ENCODE measurements at places on chromosomes 3 and 15.

DNA sequence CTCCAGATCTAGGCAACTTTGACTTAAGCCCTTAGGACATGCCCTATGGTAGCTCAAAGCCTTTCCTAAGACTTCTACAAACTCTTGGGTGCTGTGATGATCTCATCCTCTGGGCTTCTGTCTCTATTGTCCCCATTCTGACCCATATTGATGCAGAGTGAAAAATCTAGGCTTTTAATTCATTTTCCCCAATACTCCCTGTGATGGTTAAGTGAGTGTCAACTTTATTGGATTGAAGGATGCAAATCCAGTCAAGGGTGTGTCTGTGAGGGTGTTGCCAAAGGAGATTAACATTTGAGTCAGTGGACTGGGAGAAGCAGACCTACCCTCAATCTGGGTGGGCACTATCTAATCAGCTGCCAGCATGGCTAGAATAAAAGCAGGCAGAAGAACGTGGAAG lies 97.3 kb upstream of the NUDT16 start:
- no peak for DNase-seq

DNA sequence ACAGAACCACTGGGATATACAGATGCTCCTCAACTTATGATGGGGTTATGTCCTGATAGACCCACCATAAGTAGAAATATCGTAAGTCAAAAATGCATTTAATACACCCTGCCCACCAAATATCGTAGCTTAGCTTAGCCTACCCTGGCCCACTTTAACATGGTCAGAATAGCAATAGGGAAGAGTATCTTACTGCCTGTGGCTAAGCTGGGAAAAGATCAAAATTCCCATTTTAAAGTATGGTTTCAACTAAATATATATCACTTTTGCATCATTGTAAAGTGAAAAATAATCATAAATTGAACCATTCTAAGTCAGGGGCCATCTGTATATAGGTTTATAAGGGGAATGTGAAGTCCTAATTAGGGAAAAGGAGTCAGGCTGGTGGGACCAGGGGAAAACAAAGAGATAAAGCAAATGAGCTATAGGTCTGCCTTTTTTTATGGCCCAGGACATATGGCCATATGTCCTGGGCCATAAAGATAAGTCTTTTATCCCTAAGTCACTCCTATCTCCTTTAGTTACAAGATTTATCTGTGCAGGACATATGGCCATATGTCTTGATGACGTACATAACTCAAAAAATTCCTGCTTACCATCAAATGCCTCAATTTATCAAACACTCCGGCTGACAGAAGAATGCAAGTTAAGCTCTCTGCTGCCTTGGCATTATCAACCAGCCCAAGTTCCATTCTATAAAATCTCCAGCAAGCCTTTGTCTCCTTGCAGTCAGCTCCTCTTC lies 11.2 kb downstream of the RTP3 start:
- no peak for DNase-seq

GRCh38 chr15:68986322-68986721 lies 28.2 kb upstream of the NOX5 start:
- DNase-seq, result no peak

DNA sequence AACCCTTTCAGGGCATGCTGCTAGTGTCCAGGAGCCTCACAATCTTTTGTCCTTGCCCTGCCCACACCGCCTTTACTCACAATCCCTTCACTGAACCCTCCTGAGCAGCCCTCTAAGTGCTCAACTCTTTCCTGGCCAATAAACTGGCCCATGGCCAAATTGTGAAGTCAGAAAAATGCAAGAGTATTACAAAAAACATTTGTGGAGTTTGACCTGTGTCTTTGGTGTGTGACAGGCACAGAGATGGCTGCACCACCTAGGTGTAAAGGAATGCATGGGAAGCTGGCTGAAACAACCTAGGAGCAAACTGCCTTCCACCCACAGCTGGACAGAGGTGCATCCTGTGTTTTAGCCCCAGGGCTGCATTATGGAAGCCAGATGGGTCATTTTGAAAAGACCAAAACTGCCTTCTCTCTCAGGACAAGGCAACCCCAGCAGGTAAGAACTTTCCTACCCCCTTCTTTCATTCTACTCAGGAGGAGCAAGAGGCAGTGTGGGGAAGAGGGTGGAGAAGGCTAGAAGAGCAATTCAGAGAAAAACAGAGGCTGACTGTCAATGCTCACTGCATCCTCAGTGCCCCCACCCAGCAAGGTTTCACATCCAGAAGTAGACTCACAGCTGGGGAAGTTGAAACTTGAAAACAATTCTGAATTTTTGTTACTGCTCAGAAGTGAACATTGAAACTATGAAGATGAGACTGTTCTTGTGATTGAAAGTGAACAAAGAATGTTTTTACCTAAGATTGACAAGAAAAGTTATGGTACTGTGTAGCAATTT lies 78.6 kb downstream of the TRIM42 start:
- no peak for DNase-seq

GRCh38 chr3:29099775-29100174 lies 181.1 kb upstream of the RBMS3 start:
- no peak for DNase-seq

- DNase-seq, result no peak
These were observed 104.1 kb downstream of the PGPEP1L start for GRCh38 chr15:98903377-98904018.

GRCh38 chr3:106588739-106589138 lies 719.9 kb upstream of the CBLB start:
- no peak for DNase-seq

DNA sequence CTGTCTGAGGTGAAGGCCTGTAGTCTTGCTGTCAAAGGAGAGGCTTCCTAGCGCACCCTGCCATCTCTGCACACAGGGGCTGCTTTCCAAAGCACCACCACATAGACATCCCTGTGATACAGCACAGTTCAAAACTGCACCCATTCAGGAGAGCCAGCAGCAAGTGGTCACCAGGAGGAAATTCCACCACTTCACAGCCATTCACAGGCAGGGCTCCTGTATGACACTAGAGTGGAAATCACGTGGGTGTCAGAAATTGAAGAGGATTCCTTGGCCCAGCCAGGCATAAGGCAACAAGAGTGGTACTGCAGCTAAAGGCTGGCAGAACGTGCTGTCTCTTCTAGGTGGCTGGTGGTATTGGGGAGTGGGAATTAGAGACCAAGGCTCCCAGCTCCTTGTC lies 102.8 kb downstream of the RFTN1 start:
- DNase-seq, result no peak

DNA sequence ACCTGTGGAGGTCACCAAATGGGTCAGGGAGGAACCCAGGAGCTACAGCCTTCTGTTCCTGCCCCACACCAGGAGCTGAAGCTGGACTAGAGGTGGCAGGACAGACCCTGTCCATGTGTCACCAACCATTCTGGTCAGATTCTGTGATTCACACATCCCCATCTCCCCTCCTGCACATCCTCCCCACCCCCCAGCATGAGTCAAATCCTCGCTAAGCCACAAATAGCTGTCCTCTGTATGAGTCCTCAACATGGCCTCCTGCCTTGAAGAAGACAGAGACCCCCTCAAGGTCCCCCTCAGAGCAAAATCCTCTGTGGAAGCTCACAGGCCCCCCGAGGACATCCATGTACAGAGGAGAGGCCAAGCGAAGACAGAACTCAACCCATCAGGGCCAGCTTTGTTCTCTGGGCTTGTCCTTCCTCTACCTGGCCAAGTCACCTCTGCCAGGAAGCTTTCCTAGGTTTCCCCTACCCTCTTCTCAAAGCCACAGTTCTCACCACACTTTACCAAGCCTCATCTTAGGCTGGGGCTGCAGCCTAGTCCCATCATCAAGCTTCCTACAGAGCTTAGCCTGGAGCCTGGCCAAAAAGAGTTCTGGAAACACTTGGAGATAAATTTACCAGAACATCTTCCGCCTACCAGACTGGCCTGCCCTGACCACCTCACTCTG lies 17.1 kb downstream of the CACNA2D2 start:
- DNase-seq, result no peak

DNA sequence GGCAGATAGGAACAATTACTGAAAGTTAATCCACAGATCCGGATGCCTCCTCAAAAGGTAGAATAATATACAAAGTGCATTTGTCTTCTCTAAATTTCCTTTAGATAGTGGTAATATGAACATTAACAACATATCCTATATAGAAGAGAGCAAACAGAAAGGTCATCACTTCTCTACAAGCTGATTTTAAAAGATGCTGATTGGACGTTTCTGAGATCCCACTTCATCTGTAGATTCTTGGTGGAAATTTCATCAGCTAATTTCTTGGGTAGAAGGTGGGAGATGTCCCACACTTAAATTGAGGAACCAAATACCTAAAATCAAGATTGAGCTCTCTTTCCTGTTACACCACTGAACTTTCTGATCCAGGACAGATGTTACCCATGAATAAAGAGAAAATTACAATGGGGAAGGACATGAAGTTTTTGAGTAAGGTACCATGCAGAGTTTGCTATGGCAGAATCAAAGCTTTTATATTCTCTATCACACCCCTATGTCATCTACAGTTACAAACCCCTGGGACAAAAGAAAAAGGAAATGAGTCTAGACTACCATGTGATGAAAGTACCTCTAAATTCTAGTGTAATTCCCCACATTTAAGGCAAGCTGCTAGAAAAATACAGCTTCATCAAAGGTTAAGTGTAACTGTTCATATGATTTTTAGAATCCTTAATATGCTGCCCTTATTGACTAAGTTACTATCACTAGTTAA lies 189.2 kb upstream of the SETMAR start:
- DNase-seq, result no peak

- DNase-seq, result no peak
These were observed 160.9 kb downstream of the SLCO3A1 start for GRCh38 chr15:92014281-92015030.

DNA sequence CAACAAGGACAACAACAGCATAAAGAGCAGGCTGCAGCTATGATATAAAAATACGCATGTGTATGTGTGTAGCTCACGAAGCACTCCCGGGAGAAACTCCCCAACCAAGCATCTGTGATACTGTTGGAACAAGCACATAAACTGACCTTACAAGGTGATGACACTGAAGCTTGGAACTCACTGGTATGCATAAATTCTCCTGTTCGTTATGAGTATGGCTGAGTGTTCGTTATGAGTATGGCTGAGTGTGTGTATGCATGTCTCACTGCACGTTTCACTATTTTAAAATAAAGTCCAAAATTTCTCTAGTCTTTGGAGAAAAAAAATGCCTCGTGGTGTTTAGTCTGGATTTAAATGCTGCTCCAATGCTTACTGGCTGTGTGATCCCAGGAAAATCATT lies 256.8 kb downstream of the RORA start:
- no peak for DNase-seq

DNA sequence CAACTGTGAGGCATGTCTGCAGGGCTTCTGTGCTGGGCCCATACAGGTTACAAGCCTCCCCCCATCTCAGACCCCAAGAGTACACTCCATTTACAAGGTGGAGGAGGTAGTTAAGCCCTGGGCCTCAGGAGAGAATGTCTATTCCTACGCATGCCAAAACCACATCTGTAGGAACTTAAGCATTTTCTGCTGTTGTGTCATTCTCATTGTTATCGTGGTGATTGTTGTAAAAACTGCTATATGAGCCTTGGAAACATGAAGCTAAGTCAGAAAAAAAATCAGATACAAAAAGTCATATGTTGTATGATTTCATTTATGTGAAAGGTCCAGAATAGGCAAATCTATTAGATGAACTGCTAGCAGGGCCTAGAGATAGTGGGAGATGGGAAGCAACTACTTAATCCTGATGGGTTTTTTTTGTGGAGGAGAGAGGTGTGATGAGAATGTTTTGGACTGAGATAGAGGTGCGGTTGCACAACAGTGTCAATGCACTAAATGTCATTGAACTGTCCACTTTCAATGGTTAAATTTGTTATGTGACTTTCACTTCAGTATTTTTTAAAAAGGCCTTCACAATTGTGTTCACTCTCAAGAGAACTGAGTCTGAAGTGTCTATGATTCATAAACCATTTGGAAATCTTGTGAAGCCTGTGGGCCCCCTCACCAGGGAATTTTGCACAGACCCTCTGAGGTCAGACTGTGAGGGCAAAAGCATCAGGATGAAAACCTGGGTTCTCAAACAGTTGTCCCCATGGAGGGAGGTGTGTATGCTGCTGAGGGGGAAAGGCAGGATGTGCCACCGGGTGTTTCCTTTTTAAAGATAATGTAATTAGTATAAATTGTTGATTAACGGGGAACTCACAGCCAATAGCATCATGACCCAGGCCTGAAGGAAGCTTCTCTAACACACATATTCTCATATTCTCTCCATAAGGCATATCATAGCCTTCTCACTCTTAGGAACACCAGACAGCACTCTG lies 3.2 kb downstream of the RTP3 start:
- no peak for DNase-seq

DNA sequence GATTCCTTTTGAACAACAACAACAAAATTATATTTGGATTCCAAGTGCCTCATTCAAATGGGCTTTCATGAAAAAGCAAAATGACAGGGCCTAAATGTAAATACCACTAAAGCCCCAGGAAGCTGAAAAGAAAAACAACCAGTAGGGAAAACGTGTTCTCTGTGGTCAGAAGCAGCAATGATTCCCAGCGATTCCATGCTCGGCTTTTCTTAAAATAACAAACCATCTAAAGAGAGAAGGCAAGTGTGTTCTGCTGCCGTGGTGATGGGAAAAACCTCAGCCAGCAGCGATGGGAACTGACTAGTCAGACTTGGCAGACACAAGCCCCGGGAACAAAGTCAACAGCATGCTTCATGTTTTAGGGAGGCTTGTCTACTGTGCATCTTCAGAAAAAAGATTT lies 153.6 kb downstream of the TNIK start:
- no peak for DNase-seq

DNA sequence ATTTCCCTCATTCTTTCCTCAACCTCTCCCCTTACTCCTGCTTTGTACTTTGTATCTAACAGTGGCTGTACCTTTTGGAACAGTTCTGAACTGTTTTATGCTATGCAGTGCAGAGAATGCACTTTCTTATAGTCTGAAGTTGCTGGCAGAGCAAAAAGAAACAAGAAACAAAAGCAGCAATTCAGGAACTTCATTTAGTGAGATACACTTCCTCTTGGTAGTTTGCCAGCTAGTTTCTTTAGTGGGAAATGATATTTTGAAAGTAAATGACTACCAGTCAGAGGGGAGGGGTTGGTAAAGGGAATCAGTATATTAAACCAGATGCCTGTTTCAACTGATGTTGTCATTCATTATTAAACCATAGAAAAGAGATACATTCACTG lies 55.0 kb upstream of the CHD2 start:
- DNase-seq, result no peak

- DNase-seq, result no peak
These were observed 156.7 kb upstream of the TSC22D2 start for GRCh38 chr3:150251187-150252062.

GRCh38 chr15:59798605-59798917 lies 109.4 kb upstream of the BNIP2 start:
- no peak for DNase-seq

- no peak for DNase-seq
These were observed 14.3 kb downstream of the KLHL6 start for GRCh38 chr3:183541235-183541655.

DNA sequence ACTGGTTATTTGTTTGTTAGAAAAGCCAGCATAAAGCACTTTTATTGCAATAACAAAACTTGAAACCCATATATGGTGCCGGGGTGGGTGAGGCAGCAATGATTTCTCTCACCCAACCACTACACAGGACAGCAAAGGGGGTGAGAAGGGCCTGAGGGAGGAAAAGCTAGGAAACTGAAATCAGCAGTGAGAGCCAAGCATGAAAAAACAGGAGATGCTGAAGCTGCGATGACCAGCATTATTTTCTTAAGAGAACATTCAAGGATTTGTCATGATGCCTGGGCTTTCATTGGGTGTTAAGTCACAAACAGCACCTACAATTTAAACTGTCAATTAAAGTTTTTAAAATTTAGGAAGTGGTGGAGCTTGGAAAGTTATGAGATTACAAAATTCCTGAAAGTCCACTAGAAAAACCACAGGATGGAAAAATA lies 11.9 kb upstream of the TM4SF4 start:
- no peak for DNase-seq

GRCh38 chr3:194824100-194824499 lies 138.4 kb downstream of the FAM43A start:
- no peak for DNase-seq
